ENCODE measurements at places on chromosomes 6 and 20.

GRCh38 chr6:19755181-19755580, 82.0 kb upstream of the ID4 start:
- H3K27me3 ChIP-seq = no peaks in the 10 kb centered on the region
- no peaks in the 10 kb centered on the region for H3K4me1 ChIP-seq
- H3K4me3 ChIP-seq = no peak overlapping the region
- H3K27ac ChIP-seq = no peak overlapping the region
- no peaks in the 10 kb centered on the region for H3K36me3 ChIP-seq

DNA sequence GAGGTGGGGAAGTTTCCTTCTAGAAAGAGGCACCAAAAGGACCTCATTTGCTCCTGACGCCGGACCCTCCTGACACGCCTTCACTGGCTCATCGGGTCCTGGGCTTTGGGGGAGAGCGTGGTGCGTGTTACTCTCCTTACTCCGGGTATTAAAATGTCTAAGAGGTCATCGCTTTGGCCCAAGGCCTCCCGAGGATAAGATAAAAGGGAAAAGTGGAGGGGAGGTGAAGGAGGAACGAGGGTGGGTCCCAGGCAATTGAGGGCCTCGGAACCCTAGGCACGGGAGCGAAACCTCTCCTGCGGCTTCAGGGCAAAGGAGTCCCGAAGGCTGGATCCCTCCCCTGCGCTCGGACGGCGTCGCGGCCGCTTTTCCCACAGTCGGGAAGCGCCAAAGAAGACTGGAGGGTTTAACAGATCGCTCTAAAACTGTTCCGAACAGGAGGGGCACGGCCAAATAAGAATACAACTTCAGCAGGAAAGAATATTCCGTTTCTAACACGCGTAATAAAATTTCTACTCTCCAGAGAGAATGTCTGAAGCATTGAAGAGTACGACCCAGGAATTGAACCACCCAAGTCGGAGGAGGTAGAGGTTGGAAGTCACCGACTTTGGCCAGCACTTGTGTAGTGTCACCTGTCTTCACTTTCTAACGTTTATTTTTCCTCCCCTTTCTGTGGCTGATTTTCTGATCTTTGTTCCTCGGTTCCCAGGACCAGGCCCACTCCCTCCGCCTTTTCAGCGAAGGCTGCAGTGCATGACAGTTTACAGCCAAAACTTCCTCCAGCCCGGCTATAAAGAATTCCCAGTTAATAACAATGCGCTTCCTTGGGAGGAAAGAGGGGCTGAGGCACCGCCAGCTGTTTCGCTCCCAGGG, 2.1 kb upstream of the TBXT start:
- H3K36me3 ChIP-seq = no peaks in the 10 kb centered on the region
- H3K27me3 ChIP-seq = peaks cover 82% of the 10 kb centered on the region
- no peaks in the 10 kb centered on the region for H3K4me1 ChIP-seq
- DNase-seq = no peak
- H3K4me3 ChIP-seq = no peak overlapping the region

DNA sequence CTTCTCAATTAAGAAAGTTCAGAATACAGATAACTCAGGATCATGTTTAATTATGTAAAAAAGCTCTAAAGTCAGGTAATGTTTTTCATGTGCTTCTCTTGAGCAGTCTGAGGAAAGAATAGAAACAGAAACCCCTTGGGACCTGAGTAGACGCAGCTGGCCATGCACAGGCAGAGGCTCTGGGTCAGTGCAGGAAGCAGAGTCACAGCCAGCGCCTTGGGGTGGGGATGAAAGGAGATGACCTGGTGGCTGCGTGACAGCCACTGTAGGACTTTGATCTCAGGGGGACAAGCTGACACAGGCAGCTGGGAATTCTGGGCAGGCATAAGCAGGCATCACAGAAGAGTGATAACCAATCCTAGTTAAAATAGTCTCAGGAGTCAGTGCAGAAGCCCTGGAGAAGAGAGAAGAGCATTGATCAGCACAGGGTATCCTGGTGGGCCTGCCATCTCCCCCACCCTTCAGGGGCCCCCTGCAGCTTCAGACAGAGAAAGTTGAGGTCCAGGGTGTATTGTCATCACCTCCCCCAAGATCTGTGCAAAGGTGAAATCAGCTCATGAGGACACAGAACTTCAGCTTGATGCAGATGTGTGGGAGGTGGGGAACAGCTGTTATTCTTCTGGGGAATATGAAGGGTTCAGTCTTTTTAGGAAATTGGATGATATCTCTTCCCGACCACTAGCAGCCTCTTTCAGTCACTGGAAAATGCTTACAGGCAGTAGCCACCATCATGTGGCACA, 6.4 kb downstream of the HLA-DQB1 start:
- H3K27me3 ChIP-seq = no peaks in the 10 kb centered on the region
- no peak for DNase-seq
- H3K27ac ChIP-seq = no peak overlapping the region
- H3K4me1 ChIP-seq = no peaks in the 10 kb centered on the region
- no peaks in the 10 kb centered on the region for H3K36me3 ChIP-seq

DNA sequence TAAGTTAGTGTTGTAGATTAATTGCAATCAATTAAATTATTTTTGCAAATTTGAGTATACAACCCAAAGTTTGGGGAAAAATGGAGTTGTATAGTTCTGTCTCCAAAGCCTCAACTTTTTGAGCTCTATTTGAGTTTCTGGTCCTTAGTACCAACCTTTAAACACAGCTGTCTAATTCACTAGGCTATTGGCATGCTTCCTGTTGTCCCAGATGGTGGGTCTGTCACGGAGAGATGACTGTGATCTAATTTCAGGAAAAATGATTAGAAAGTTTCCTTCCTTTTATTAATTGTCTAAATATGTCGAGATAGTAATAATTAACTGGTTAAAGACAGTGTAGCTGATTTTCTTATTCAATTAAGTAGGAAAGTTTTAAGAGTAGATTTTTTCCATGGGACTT, 109.6 kb downstream of the SCAF8 start:
- no peaks in the 10 kb centered on the region for H3K27me3 ChIP-seq
- H3K4me3 ChIP-seq = no peak overlapping the region
- H3K36me3 ChIP-seq = peaks cover 5% of the 10 kb centered on the region
- DNase-seq = peak; percentile 30
- no peak overlapping the region for H3K27ac ChIP-seq

GRCh38 chr6:130964808-130965604, 98.0 kb downstream of the EPB41L2 start:
- no peak for DNase-seq
- H3K4me1 ChIP-seq = peaks cover 2% of the 10 kb centered on the region
- H3K4me3 ChIP-seq = no peak overlapping the region
- no peaks in the 10 kb centered on the region for H3K27me3 ChIP-seq
- no peak overlapping the region for H3K27ac ChIP-seq
- no peaks in the 10 kb centered on the region for H3K36me3 ChIP-seq

GRCh38 chr6:36642913-36643817, 35.3 kb upstream of the CDKN1A start:
- H3K27ac ChIP-seq = peak overlapping the region; percentile 17
- H3K27me3 ChIP-seq = no peaks in the 10 kb centered on the region
- H3K4me1 ChIP-seq = no peaks in the 10 kb centered on the region
- no peak overlapping the region for H3K4me3 ChIP-seq
- DNase-seq = no peak
- no peaks in the 10 kb centered on the region for H3K36me3 ChIP-seq

DNA sequence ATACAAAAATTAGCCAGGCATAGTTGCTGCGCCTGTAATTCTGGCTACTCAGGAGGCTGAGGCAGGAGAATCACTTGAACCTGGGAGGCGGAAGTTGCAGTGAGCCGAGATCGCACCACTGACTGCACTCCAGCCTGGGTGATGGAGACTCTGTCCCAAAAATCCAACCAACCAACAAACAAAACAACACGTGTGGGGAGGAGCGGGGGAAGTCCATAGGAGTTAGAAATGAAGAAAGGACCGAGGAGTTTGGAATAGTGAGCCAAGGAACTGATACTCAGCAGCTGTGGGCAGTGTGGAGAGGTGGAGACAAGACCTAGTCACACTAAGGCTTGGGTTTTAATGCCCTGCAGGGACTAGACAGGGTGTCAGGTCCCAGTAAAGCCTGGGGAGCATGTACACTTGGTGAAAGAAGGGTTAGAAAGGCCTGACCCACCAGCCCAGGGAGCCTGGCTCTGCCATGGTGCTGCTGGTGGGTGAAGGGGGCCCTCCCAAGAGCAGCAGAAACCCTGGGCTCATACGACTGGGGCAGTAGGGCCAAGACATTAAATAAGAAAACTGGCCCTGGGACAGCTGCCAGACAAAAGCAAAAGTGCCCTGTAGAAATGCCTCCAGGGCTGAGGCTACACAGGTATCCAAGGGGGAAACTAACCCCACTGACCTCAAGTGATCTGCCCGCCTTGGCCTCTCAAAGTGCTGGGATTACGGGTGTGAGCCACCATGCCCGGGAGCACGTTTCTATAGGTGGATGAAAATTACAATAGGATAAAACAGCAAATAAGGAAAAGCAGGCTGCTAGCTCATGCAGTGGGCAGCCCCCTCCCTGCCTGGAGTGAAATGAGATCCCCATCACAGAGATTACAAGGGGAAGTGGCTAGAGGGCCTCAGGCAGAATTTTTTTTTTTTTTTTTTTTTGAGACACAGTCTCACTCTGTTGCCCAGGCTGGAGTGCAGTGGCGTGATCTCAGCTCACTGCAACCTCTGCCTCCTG, 58.0 kb downstream of the MYH7B start:
- H3K36me3 ChIP-seq = peaks cover 17% of the 10 kb centered on the region
- H3K4me1 ChIP-seq = no peaks in the 10 kb centered on the region
- DNase-seq = no peak
- no peaks in the 10 kb centered on the region for H3K27me3 ChIP-seq

- no peak overlapping the region for H3K27ac ChIP-seq
- DNase-seq = no peak
- H3K4me3 ChIP-seq = no peak overlapping the region
- H3K4me1 ChIP-seq = no peaks in the 10 kb centered on the region
Measured at GRCh38 chr20:34781220-34781619, 44.2 kb downstream of the NCOA6 start.

GRCh38 chr20:19735446-19735845, 22.6 kb upstream of the RIN2 start:
- H3K4me3 ChIP-seq = no peak overlapping the region
- H3K4me1 ChIP-seq = no peaks in the 10 kb centered on the region
- no peaks in the 10 kb centered on the region for H3K27me3 ChIP-seq
- no peak for DNase-seq
- H3K36me3 ChIP-seq = no peaks in the 10 kb centered on the region

GRCh38 chr20:63477061-63477616, 4.7 kb upstream of the KCNQ2 start:
- H3K4me3 ChIP-seq = no peak overlapping the region

DNA sequence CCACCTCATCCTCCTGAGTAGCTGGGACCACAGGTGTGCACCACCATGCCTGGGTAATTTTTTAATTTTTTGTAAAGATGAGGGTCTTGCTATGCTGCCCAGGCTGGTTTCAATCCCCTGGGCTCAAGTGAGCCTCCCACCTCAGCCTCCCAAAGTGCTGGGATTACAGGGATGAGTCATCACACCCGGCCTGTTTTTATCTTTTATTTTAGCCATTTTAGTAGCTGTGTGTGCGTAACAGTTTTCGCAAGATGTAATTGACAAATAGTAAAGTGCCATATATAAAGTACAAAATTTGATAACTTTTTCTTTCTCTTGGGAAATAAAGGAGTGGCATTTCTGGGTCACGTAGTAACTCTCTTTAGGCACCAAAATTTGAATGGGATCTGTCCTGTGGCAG, 21.4 kb downstream of the SNAI1 start:
- no peak overlapping the region for H3K27ac ChIP-seq
- no peaks in the 10 kb centered on the region for H3K4me1 ChIP-seq
- no peak for DNase-seq
- H3K4me3 ChIP-seq = no peak overlapping the region
- no peaks in the 10 kb centered on the region for H3K27me3 ChIP-seq
- H3K36me3 ChIP-seq = no peaks in the 10 kb centered on the region

GRCh38 chr6:3260296-3260695, 1.5 kb downstream of the PSMG4 start:
- H3K36me3 ChIP-seq = no peaks in the 10 kb centered on the region
- no peak for DNase-seq
- H3K4me3 ChIP-seq = no peak overlapping the region

DNA sequence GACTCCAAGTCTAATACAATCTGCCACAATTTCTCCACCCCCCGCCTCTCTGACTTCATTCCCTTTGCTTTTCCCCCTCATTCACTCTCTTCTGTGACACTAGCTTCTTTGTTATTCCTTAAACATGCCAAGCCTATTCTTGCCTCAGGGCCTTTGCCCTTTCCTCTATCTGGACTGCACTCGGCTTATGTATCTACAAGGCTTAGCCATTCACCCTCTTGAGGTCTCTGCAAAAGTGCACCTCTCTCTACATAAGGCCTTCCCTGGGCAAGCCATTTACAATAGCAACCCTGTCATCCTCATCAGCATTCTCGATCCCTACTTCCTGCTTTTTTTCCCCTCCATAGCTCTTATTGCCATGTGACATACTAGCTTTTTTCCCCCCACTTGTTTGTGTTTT, 168.9 kb downstream of the PDSS2 start:
- no peaks in the 10 kb centered on the region for H3K36me3 ChIP-seq
- H3K4me3 ChIP-seq = no peak overlapping the region
- H3K4me1 ChIP-seq = no peaks in the 10 kb centered on the region
- no peak for DNase-seq
- no peaks in the 10 kb centered on the region for H3K27me3 ChIP-seq

- H3K4me1 ChIP-seq = no peaks in the 10 kb centered on the region
- peak overlapping the region; percentile 46 for H3K27ac ChIP-seq
- peak; percentile 88 for DNase-seq
- H3K4me3 ChIP-seq = no peak overlapping the region
Measured at GRCh38 chr6:26304797-26305640, 60.0 kb upstream of the BTN3A2 start.

GRCh38 chr6:42028234-42029061, 21.9 kb upstream of the TAF8 start:
- no peaks in the 10 kb centered on the region for H3K27me3 ChIP-seq
- no peak overlapping the region for H3K4me3 ChIP-seq
- no peaks in the 10 kb centered on the region for H3K36me3 ChIP-seq
- peak overlapping the region; percentile 76 for H3K27ac ChIP-seq

GRCh38 chr6:117072781-117073180, 192.6 kb upstream of the VGLL2 start:
- H3K27me3 ChIP-seq = no peaks in the 10 kb centered on the region
- no peak for DNase-seq
- no peak overlapping the region for H3K27ac ChIP-seq
- no peaks in the 10 kb centered on the region for H3K4me1 ChIP-seq
- H3K36me3 ChIP-seq = no peaks in the 10 kb centered on the region

Measured in lung (tissue), 17 donors.